CD4-positive, alpha-beta T cell treated with Interleukin-17A for 1 hour (primary cell): ENCODE measurements at places on chromosomes 13 and 19.

GRCh38 chr19:19006213-19006612 lies 27.1 kb downstream of the SUGP2 start:
- DNase-seq, result no peak

DNA sequence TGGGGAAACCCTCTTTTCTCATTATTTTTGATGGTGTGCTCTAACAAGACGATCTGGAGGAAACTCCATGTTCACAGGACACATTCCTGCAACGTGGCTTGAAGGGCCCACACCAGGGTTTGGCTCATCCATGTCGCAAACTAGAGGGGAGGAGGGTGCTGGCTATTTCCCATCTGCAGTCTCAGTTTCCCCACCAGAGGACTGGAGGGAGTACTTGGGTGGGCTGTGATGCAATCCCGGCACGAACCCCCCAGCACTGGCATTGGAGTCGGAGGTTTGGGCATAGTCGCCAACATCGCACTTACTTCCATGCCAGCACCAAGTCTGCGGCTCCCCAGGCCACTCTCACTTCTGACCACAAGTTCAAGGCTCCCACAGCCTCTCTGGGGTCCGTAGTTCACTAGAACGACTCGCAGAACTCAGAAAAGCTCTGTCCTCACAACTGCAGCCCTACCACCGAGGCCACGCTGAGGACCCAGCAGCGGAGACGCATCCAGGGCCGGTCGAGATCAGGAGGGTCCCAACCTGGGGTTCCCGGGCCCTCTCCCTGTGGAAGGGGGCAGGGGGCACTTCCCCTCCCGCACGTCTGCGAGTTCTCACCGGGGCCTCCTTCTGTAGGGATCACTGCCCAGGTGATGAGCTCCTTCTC lies 165.6 kb upstream of the SOX1 start:
- no peak for DNase-seq

- DNase-seq, result no peak
These were observed 12.2 kb downstream of the NFIX start for GRCh38 chr19:13007292-13008045.

DNA sequence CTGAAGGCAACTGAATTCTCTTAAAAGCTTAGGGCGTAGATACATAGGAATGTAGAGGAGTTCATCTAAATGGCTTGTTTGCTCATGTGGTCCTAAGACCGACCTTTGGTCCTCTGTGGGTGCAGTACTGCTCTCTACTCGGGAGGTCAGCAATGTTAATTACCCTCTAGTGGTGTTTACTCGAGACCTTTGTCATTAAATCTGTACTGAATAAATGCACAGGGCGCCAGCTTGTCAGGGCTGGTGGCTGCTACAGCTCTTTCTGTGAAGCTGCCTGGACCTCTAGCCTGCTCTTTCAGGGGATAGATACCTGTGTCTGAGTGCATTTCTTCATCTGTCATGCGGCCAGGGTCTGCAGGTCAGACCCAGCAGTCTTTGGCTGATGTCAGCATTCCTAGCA lies 29.2 kb upstream of the MPHOSPH8 start:
- no peak for DNase-seq

DNA sequence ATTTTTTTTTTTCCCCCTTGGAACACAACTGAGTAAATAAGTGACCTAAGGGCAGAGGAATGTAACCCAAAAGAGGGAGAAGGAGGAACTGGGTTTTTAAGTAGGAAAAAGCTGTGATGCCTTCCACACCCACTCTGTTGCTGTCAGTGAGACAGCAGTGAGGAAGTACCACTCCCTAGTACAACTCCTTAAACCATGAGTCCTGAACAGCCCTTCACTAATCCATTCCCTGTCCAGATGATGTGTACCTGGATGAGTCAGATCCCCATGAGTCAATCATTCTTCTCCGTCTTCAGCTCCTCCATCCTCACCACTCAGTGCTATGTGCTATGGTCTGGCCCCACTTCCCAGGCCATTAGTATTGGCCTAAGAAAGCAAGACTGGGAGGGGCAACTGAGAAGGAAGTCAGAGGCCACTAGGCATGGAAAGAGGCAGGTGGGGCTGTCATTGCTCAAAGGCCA lies 12.9 kb upstream of the CXCL17 start:
- no peak for DNase-seq
